Right renal cortex interstitium (tissue), 3 donors: ENCODE measurements at places on chromosomes 7 and 10. TPM values are rescaled to one million over a fixed set of nuclear protein-coding genes. Genes with fewer than 3 reads are reported as not detected.

SEC61G gene
- polyA plus RNA-seq, result 194 TPM

DNA sequence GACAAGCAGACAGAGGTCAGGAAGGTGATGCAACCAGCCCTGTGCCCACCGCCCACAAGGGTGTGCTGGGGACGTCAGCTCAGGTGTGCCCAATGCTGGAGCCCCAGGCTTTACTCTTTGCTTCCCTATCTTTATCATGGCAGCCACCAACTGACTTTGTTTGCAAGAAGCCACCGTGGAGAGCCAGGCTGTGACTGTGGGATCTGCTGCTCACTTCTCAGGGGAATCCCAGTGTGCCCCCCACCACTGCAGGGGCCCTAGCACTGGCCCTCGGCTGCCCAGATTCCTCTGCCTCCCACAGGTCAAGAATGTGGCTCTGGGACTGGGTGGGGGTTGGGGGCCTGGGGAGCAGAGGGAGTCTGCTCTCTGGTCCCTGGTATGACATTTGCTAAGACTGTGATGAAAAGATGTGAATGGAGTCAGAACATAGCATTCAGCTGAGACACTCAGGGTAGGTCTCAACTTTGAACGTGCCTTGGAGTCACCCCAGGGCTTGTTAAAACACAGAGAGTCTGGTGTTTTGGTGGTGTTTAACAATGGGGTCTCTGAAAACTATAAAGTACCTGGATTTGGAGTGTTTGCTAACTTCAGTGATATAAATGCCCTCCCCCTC lies 47.3 kb downstream of the ARHGAP22 start:
- no peak for DNase-seq

RHEB gene
- polyA plus RNA-seq, result 147 TPM

DNA sequence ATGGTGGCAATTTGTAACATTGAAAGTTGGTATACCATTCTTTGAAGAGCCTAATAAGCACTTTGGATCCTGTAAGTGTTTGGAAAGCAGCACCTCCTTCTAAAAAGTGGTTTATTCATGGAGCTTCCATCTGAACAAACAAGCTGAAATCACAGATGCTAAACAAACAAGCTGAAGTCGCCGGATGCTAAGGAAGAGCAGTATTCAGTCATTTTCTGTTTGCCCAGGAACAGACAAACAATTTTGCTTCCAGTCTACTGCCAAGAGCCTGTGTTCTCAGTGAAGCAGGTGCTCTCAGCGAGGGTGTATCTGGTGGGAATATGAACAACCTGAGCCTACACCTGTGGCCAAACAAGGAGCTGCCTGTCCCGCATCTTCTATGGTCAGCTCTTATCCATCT lies 6.3 kb downstream of the COL28A1 start:
- DNase-seq, result no peak

GRCh38 chr10:89548673-89549072 lies 13.3 kb upstream of the SLC16A12 start:
- DNase-seq, result no peak

- no peak for DNase-seq
Observed at GRCh38 chr7:158142657-158143056, 445.0 kb downstream of the PTPRN2 start.

HHEX gene
- 9.4 TPM for polyA plus RNA-seq

DNA sequence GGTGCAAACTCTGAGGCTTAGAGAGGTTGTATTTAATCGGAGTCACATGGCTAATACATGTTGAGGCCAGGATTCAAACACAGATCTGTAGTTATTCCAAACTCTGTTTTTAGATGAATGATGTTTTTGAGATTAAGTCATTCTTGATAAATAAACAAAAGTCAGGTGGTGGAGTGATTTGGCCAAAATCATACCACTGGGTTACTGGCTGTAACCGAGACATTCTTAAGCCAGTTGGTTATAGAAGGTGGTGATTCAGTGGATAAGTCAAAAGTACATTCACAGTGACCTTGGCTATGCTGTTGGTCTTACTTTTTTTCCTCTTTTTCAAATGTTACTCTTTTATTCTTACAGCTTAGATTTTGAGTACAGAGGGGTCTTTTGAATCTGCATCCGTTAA lies 361.4 kb downstream of the KIF20B start:
- no peak for DNase-seq

TAS2R41 gene
- polyA plus RNA-seq, result not detected

SORCS1 gene
- 12.0 TPM for polyA plus RNA-seq

HOXA10 gene
- 130 TPM for polyA plus RNA-seq

GRCh38 chr7:151540146-151540545 lies 20.5 kb upstream of the RHEB start:
- no peak for DNase-seq

- DNase-seq, result no peak
Observed at GRCh38 chr10:393787-394438, 258.7 kb downstream of the ZMYND11 start.

HYAL4 gene
- not detected for polyA plus RNA-seq

NODAL gene
- polyA plus RNA-seq, result 0.38 TPM

AGAP4 gene
- 31.1 TPM for polyA plus RNA-seq

ZNF775 gene
- polyA plus RNA-seq, result 4.1 TPM

DNA sequence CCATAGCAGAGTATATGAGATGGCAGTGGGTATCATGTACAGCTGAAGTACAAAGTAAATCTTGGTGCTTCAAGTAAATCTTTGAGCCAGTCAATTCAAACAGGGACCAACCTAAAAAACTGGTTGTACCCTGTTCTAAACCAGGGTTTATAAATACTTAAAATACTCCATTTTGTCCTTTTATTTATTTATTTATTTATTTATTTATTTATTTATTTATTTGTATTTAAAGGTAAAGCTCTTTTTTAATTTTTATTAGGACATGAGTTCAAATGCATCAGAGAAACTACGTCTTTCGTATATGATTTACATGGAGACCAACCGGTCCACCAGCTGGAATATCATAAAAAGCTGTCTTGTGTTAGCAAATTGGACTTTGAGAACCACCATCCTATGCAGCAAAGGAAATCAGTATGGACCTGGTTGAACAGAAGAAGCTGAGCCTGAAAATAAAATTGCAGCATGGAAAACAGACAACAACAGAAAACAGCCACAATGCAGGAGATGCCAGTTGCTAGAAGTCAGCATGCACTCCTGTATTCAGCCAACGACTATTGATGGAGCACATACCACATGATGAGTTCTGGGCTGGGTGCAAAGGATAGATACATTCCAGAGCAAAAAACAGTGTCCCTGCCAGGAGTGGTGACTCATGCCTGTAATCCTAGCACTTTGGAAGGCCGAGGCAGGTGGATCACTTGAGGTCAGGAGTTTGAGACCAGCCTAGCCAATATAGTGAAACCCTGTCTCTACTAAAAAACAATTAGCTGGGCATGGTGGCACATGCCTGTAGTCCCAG lies 60.0 kb downstream of the PLXNA4 start:
- DNase-seq, result no peak

GRID2IP gene
- polyA plus RNA-seq, result 0.40 TPM

- DNase-seq, result no peak
Observed at GRCh38 chr10:124016804-124017375, 76.5 kb downstream of the CHST15 start.

- no peak for DNase-seq
Observed at GRCh38 chr7:72159911-72160310, 252.2 kb downstream of the CALN1 start.

- DNase-seq, result no peak
Observed at GRCh38 chr7:155234158-155234492, 63.6 kb upstream of the INSIG1 start.

CYP2C19 gene
- polyA plus RNA-seq, result not detected

DNA sequence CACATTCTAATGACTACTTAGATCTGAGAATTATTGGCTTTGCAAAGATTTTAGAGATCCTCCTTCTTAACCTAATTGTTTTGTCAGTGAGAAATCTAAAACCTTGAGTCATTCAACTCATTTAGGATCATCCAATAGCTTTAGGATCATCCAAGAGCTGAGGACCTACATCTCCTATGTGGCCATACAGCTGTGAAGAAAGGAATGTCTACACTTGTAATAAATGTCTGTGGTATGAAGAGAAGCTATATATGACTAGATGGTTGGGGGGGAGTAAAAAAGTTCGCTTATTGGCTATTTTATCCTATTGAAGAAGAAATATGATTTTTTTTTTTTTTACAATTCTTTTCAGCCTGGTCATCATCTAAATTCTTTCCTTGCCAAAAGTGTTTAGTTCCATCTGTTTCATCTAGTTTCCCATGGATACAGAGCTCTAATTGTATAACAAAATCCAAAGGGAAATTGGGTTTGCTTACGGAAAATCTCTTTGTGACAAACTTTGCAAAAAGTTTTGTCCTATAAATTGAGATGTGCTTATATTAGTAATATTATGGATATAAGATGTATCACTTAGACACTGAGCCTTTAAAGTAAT lies 196.7 kb downstream of the PRKG1 start:
- no peak for DNase-seq
